ENCODE measurements at places on chromosomes 5 and 9.

DNA sequence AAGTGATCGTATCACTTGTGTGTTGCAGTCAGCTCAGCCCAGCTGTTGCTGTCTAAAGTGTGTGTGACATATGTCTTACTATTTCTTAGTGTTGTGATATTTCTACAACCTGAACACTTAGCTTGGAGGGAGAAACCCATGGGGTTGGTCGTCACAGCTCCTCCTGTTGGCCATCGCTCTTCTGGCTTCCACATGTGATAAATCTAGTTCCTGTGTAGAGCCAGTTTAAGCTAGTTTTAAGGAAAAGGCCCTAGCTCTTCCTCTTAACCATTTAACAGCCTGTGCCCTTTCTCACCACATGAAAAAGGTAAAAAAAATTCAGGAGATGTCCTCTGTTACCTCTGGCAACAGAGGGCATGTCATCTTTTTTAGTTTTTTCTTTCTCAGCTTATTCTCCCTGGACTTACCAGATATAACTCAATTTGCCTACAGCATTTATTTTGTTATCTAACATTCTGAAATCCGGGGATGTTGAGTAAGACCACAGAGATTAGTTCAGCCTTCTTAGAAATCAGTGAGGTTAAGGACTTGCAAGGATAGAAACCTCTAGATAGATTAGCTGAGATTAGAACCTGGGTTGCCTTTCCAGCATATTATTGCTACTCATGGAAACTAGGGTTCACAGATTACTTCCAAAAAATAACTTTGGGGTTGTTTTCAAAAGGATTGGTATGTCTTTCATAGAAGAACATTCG is 100.4 kb downstream of the GAPVD1 start:
- DNase-seq, result no peak

DNA sequence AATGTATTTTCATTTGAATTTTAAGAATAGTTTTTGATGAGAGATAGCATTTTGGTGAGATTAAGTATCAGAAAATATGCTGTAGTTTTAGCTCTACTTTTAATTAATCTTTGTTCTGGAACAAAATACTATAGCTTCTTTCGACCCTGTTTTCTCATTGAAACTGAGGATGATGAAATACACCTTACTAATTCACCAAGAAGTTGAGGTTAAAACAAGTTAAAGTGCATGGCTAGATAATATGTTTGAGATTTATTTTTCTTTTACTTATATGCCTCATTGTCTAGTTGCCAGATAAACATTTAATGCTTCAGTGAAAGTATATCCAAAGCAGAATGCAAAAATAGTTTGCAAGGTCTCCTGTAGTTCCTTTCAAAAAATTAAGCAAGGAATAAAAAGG is 140.1 kb upstream of the KCNN2 start:
- DNase-seq, result no peak

GRCh38 chr5:138664276-138664943 is 88.8 kb upstream of the CTNNA1 start:
- DNase-seq, result no peak

DNA sequence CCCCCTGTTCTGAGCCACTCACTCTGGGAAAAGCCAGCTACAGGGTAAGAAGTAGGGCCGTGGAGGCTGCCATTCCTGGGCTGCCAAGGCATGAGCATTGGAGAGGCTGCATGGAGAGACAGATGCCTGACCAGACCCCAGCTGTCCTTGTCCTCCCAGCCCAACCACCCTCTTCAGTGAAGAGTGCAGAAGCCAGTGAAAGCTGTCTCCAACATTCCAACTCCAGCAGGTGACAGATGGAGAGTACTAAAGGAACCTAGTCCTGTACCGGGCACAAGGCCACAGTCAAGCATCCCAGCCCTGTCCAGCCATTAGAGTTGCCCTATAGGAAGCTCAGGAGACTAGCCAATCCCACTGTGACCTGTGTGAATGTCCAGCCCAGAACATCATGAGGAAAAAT is 165.1 kb downstream of the DIRAS2 start:
- no peak for DNase-seq

GRCh38 chr9:129151469-129151868 is 26.6 kb downstream of the IER5L start:
- no peak for DNase-seq

GRCh38 chr5:423233-423565 is 19.8 kb upstream of the EXOC3 start:
- DNase-seq, result no peak

DNA sequence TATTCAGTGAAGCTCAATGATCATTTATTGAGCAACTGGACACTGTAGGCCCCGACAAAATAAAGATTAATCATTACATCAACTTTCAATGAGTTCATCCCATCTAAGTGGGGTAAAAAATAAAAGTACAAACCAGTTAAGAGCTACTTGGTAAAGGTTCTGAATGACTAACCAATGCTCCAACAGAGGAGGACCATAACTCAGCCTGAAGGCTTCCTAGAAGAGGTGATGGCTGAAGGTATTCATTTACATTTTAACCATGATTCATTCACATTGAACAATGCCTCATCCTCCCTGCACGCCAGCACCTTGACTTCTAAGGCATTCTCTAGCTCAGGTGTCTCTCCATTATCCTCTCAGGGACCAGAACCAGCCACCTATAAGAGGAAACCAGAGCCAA is 201.4 kb downstream of the ZNF462 start:
- DNase-seq, result no peak

All from colonic mucosa (tissue), 4 donors.